Endothelial cell (in vitro differentiated cells): ENCODE measurements at places on chromosomes 4 and X.

GRCh38 chr4:7659429-7660175 is 224.9 kb upstream of the PSAPL1 start:
- H3K27me3 ChIP-seq: peaks cover 3% of the 10 kb centered on the region
- no peak overlapping the region for H3K4me3 ChIP-seq
- H3K4me1 ChIP-seq: no peaks in the 10 kb centered on the region
- no peak for DNase-seq

- H3K27ac ChIP-seq: no peak overlapping the region
- no peak overlapping the region for H3K4me3 ChIP-seq
- peaks cover 2% of the 10 kb centered on the region for H3K4me1 ChIP-seq
Observed at GRCh38 chr4:89071311-89071710, 14.3 kb upstream of the FAM13A start.

GRCh38 chr4:40672528-40673522 is 43.2 kb upstream of the RBM47 start:
- peaks cover 7% of the 10 kb centered on the region for H3K4me1 ChIP-seq

- peaks cover 11% of the 10 kb centered on the region for H3K36me3 ChIP-seq
- DNase-seq: no peak
- peak overlapping the region; percentile 36 for H3K27ac ChIP-seq
- H3K4me1 ChIP-seq: peaks cover 3% of the 10 kb centered on the region
- peak overlapping the region; percentile 88 for H3K4me3 ChIP-seq
- H3K27me3 ChIP-seq: peaks cover 9% of the 10 kb centered on the region
Observed at GRCh38 chrX:69163936-69164741, 1.1 kb downstream of the PJA1 start.

DNA sequence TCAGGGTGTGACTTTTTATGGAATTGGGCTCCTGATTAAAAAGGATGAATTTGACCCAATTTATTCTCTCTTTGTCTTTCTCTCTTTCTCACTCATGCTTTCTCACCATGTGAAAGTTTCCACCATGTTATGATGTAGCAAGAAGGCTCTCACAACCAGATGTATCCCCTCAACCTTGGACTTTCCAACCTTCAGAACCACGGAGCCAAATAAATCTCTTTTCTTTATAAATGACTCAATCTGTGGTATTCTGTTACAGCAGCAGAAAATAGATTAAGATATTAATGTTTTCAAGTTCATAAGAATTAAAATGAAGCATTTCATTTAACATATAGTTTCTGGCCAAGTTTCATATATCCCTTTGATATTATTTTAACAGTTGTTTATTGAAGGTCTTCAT is 698.5 kb downstream of the TRAM1L1 start:
- H3K27me3 ChIP-seq: peaks cover 2% of the 10 kb centered on the region
- DNase-seq: no peak
- H3K36me3 ChIP-seq: no peaks in the 10 kb centered on the region
- no peak overlapping the region for H3K4me3 ChIP-seq
- H3K27ac ChIP-seq: no peak overlapping the region

DNA sequence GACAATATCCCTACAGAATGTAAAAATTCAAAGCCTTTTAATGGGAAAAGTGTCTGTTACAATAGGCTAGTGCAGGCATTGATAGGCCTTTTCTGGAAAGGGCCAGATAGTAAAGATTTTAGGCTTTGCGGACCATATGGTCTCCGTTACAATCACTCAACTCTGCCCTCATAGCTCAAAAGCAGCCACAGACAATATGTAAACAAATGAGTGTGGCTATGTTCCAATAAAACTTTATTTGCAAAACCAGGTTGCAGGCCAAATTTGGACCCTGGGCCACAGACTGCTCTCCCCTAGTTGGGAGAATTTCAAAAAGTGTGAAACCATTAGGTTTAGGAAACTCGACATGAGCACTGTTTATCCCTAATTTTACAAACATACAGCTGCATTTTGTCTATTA is 112.2 kb downstream of the VCX3B start:
- H3K4me3 ChIP-seq: no peak overlapping the region
- peaks cover 5% of the 10 kb centered on the region for H3K36me3 ChIP-seq
- no peaks in the 10 kb centered on the region for H3K27me3 ChIP-seq
- no peak for DNase-seq
- peaks cover 7% of the 10 kb centered on the region for H3K4me1 ChIP-seq

- no peaks in the 10 kb centered on the region for H3K36me3 ChIP-seq
- H3K4me3 ChIP-seq: no peak overlapping the region
- H3K27ac ChIP-seq: peak overlapping the region; percentile 36
- peaks cover 2% of the 10 kb centered on the region for H3K27me3 ChIP-seq
Observed at GRCh38 chr4:7632341-7632740, 197.6 kb upstream of the PSAPL1 start.

DNA sequence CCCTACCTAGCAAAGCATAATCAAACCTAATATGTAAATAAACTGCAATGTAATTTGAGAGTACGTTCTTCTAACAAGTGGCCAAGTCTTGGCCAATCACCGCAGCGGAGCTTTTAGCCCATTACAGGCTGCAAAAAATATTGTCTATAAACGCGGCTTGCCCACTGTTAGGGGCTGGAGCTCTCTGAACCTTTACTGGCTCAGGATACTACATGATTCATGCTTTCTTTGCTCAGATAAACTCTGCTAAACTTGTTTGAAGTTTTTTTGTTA is 990 bp upstream of the HADH start:
- no peaks in the 10 kb centered on the region for H3K27me3 ChIP-seq
- no peak for DNase-seq
- no peak overlapping the region for H3K27ac ChIP-seq
- H3K36me3 ChIP-seq: no peaks in the 10 kb centered on the region

- no peaks in the 10 kb centered on the region for H3K36me3 ChIP-seq
- no peaks in the 10 kb centered on the region for H3K4me1 ChIP-seq
- no peak for DNase-seq
- H3K27me3 ChIP-seq: no peaks in the 10 kb centered on the region
- no peak overlapping the region for H3K4me3 ChIP-seq
- H3K27ac ChIP-seq: no peak overlapping the region
Observed at GRCh38 chrX:146154191-146154590, 336.6 kb downstream of the SLITRK2 start.
